ENCODE measurements at places on chromosomes 5 and 9.

DNA sequence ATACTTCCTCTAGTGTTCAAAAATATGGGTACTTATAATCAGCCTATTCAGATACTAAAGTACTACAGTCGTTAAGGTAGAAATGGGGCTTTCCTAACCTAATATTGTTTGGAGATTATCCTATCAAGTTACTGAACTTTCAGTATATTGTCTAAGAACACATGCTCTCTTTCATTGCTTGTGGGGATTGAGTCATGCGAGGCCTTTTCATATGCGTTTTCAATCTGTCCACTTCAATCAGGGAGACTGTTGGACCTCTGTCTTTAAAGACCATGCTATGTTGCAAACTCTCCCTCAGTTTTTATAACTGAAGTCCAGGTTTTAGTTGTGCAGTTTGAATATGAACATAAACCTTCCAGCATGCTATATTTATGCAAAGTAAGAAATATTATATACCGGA, 15.0 kb downstream of the PRR16 start:
- no peak for DNase-seq

GRCh38 chr9:91421971-91422757, 1.5 kb downstream of the NFIL3 start:
- DNase-seq, result peak; percentile 48

GRCh38 chr9:75878488-75878860, 12.0 kb upstream of the PCSK5 start:
- DNase-seq, result no peak

- no peak for DNase-seq
Measured at GRCh38 chr5:141039517-141039916, 11.7 kb upstream of the PCDHB1 start.

DNA sequence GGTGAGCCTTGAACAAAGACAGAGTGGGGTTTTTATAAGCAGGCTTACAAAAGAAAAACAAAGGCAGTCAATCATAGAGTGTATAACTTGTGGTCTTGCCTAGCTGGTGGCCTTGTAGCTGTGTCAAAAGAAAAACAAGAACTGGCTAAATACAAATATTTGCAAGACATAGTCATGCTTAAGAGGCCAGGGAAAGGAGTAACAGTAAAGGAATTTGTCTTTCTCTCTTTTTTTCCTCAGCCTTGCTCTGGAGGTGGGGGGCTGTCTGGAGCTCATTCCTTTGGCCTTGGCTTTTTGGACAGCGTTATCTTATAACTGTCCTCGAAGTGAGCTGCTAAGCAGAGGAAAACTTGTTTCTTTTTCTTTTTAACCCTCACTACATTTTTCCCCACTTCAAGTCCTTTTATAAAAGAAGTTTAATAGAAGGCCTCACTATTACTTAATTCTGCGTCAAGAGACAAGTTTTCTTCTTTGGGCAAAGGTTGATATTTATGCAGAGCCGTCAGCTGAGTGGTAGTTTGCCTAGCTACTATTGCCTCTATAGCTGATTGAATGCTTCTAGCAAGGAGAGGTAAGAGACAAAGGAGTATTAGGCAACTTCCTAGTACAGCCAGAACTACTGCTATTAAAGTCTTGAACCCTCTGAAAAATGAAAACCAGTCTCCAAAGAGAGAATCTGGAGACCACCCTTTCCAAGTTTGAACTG, 14.3 kb downstream of the CEL start:
- peak; percentile 78 for DNase-seq

DNA sequence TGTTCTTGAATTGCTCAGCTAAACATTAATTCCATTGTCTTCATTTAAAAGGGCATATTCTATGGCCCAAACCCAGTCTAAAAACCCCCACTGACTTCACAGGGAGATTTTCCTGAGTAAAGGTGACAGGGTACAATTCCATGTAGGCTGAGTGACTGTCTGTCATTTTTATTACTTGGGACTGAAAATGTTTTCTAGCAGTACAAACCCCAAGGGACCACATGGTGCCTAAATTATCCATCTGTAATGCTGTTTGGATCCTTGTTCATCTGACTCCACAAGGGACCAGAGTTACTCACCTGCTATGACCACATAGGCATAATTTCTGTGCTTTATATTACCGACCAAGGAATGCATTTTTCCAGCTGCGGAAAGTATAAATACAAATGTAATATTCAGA, 349.1 kb downstream of the ZNF608 start:
- no peak for DNase-seq

DNA sequence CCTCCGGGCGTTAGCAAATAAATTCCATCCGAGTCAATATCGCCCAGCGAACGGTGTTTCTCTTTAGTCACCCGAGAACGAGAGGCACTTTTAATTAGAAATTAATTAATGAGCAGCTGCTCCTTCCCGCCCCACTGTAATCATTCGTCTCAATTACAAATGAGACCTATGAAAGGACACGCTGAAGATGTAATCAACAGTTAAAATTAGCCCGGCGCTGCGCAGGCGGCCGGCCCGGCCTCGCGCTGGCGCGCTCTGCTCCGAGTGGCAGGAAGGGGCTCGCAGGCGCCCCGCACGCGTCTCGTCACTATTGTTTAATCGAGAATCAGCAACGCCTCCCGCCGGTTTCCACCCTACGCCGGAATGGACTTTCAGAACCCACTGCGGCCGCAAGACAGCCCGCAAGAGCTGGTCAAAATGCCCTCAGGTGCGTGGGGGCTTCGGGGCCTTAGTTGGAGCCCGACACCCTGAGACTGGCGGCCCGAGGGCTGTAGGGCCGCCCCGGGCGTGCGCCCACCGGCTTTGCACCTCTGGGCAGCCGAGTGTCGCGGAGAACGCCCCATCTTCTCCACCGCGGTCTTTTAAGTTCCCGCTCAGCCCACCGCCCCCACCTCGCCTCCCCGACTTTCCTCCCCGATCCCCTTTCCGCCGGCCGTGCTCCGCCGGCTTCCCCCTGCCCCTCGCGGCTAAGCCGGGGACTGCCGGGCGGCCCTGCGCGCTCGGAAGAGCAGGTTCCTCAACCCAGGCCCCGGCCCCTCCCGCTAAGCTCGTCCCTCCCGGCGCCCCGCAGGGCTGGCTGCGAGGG, 597 bp upstream of the IRX4 start:
- no peak for DNase-seq

DNA sequence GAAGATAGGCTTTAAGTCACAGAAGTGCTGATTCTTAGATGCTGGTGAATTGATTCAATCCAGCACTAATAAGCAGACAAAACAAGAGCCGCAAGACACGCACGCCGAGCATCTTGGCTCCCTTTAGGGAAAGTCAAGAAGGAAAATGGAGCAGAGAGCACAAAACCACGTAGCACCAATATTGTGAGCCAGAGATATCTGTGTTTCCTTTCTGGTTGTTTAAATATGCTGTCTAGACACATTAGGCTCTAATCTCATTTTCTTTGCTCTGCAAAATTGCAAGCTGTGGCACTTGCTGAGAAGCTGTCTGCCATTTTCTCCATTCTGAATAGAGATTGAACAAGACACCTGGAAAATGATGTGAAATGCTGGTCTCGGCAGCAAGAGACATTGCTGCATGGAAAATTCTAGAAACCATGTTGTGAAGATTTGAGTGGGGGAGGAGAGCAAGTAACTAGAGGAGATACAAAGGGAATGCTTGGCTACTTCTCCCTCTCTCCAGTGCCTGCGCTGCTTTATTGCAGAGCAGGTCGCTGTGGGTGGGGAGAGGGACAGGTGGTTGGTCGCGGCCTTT, 336.3 kb downstream of the MED10 start:
- no peak for DNase-seq

GRCh38 chr5:99590806-99591205, 662.0 kb upstream of the CHD1 start:
- DNase-seq, result no peak

DNA sequence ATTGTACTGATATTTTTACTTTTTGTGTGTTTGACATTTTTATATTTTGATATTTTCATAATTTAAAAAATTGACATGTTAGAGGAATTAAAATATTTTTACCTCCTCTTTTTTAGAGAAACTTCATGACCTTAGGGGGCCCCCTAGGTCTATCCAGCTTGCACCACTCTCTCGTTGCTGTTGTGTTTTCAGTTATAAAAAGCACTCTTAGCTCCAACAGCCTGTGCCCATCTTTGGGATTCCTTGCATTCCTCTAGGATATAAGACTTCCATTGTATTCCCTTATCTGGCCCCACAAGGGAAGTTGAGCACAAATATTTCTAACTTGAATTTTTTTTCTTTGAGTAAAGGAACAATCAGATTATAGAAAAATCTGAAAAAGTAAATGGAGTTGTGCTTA, 245.3 kb downstream of the SH3GL2 start:
- peak; percentile 86 for DNase-seq

GRCh38 chr5:14277385-14278320, 134.5 kb downstream of the TRIO start:
- DNase-seq, result no peak

DNA sequence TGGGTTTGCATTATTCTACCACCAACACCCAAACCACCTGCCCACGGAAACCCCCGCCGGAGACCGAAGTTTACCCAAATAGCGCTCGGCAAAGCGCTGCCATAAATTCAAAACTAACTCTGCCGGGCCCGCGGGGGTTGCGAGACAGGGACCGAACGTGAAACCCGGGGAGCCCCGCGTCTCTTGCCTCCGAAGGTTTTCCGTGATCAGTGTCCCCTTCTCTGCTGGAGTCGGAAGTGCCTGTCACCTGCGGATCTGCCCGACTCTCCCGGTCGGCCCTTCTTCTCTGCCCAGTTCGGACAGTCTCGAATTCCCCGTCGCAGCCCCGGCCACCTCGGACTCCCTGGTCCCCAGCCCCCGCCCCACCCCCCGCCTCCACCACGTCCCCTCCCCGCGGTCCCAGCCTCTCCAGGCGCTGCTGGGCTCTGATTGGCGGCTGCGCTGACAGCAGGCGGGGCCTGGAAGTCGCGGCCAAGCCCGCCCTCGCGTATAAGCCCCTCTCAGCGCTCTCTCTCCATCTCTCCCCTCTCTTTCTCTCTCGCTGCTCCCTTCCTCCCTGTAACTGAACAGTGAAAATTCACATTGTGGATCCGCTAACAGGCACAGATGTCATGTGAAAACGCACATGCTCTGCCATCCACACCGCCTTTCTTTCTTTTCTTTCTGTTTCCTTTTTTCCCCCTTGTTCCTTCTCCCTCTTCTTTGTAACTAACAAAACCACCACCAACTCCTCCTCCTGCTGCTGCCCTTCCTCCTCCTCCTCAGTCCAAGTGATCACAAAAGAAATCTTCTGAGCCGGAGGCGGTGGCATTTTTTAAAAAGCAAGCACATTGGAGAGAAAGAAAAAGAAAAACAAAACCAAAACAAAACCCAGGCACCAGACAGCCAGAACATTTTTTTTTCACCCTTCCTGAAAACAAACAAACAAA, at the start of gene RORB:
RORB (plus strand) TSS at position 517 of the 929 bp plus-strand sequence. CDS start 642 bp downstream, outside the sequence.
- peak; percentile 38 for DNase-seq

DNA sequence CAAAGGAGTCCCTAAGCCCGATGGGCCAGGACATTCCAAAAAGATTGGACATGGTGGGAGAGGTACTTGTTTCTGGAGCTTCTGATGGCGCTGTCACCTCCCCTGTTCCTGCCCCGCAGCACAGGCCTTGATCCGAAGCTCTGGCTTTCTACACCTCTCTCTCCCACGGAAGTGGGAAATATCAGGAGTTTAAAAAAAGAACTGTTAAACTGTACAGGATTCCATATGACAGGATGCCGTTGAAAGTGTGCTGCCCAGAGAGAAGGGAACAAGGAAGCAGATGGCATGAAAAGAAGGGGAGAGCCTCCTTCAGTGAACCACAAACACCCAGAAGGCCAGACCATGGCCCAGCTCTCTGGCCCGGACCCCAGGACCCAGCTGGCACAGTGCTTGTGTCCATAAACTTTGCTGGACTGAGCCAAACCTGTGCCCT, 26.8 kb upstream of the SLC2A8 start:
- DNase-seq, result no peak

DNA sequence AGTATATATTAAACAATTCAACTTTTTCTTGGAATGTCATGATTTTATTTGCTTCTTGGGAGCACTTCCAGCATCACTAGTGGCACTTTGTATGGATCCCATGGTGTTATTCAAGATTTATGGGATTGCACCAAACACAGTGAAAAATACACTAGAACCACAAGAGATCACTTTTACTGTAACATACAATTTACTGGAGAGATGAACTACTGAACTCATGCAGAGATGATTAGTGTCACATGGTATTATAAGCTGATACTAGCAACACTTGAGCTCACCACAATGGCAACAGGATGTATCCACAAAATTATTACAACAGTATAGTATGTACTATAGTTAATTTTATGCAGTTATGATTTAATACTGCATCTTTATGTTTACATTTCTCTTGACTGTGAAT, 16.3 kb upstream of the SLC36A2 start:
- DNase-seq, result no peak

DNA sequence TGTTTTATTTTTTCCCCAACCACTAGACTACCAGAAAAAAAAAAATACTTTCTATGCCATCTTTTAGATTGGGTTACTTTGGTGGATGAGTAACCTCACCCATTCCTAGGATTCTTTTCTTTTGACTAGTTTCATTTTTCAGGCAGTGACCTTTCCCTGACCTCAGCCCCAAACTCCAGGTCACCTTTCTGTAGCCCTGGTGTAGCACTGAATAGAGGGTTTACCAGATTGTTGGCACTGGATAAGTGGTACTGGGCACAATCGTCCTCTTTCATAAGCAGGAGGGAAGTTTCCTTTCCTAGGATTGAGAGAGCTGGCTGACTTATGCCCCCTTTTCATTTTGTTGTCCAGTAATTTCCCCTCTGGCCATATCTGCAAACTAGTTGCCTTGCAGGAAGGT, 169.4 kb upstream of the TMEM161B start:
- DNase-seq, result no peak

DNA sequence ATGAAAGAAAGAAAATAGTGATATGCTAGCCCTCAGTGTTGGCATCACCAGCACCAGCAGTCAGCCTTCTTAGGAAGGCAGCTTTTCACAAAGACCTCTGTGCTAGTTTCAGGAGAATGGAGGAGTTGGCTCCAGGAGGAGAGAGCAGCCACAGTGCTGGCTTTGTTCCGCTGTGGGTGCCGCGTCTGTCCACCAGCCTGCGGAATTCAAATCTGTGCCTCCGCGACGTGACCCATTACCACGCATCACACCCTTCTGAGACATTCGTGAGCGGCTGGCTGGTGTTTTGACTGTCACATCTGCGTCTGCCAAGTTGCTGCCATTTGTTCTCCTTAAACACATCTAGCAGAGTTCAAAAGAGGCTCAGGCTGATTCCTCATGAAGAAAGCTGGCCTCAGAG, 34.4 kb downstream of the SNX18 start:
- no peak for DNase-seq

DNA sequence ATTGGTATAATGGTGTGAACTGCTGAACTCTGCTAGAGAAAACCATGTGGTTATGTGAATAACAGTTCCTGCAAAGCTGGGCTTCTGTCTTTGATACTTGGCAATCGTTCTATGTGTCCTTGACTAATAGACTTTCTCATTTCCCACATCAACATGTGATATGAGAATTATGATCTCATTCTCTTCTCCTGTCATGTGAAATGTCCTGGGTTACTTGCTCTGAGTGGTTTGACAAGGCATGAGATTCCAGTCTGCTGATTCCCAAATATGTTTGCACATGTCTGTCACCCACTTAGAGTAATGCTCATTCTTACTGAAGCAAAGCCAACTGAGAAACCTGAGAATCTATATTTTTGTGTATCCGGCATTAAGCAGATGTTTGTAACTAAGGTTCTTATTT, 141.2 kb downstream of the PARP8 start:
- DNase-seq, result peak; percentile 23

- no peak for DNase-seq
Measured at GRCh38 chr9:136323371-136323789, 4.0 kb upstream of the GPSM1 start.

GRCh38 chr9:73121375-73121935, 30.2 kb upstream of the ANXA1 start:
- no peak for DNase-seq

GRCh38 chr5:72233835-72234234, 86.2 kb downstream of the MRPS27 start:
- no peak for DNase-seq

GRCh38 chr9:76431601-76432000, 27.4 kb upstream of the GCNT1 start:
- no peak for DNase-seq

Measured in fibroblast of pulmonary artery (primary cell).